AG08395 (cell line): ENCODE measurements at places on chromosomes 5 and 9.
A peak's percentile ranks its signal among the peaks of the same experiment; 100 is the strongest.

- DNase-seq: no peak
These were observed 28.1 kb upstream of the SH3PXD2B start for GRCh38 chr5:172482156-172483020.

- peak; percentile 49 for DNase-seq
These were observed 47.8 kb upstream of the ADAMTS2 start for GRCh38 chr5:179393078-179393477.

- DNase-seq: no peak
These were observed 51.1 kb downstream of the CCDC192 start for GRCh38 chr5:127754259-127754658.

DNA sequence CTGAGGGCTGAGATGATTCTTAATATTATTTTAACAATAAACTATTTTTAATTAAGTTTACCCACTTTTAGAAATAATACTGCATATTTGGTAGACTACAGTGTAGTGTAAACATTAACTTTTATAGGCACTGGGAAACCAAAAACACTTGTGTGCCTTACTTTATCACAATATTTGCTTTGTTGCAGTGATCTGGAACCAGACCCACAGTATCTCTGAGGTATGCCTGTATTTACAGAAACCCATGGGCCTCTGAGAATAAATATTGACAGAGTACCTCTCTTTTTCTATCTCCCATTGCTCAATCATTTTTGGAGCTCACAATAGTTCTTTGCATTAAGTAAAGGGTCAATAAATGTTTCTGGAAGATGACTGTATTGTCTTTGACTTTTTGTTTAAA, 73.3 kb downstream of the SLCO4C1 start:
- no peak for DNase-seq

DNA sequence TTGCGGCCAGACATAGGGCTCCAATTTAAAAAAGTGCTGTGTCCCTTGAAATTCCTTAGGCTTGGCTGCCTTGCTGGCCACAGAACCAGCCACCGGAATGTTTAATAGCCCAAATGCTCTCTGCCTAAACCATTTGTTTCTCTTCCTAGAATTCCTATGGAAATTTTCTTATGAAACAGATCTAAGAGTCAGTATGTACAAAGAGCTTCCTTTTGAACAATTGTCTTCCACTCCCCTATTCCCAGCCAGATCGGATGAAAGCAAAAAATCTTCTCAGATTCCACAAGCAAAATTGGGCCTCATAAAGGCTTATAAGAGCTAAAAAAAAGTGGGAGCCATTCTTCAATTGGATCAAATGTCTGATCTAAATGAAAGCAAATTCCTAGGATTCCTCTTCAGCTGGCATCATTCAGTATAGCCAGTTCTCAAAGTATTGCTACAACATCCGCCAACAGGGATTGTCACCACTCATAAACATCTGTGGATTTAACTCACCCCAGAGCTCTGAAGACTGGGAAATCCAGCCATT, 104.3 kb downstream of the CEMIP2 start:
- DNase-seq: peak; percentile 58

GRCh38 chr5:131461742-131462141, 173.3 kb downstream of the RAPGEF6 start:
- DNase-seq: no peak

DNA sequence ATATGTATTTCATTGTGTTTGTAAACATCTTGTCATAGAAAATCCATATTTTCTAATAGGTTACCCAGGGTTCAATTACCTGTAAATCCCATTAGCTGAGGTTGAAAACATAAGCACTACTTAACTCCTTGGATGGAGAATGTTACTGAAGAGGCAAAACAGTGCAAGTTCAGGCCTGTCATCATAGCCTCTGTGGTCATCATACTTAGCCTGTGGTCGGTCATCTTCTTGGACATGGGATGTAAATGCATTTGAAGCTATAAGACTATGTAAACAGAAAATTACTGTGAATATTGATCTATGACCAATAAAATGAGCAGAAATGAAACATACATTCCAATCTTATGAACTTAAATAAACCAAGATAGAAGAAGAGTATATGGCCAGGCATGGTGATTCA, 164.7 kb downstream of the CHSY3 start:
- no peak for DNase-seq

GRCh38 chr5:143635146-143635752, 176.7 kb upstream of the HMHB1 start:
- DNase-seq: peak; percentile 54

DNA sequence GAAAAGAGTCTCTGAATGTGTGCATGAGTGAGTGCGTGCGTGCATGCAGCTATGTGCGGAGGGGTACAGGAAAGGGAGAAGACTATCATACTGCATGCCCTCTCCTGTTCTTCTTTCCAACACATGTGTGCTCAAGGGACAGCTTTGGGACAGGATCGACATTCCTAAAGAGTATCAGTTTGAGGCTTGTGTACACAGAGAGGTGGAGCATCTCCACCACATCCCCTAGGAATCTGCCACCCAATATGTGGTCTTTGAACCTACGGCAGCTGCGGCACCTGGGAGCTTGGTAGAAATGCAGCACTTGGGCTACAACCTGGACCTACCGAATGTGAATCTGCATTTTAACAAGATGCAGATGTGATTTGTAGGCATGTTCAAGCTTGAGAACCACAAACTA, 132.3 kb upstream of the GLRA1 start:
- DNase-seq: no peak

- DNase-seq: peak; percentile 38
These were observed 6.3 kb downstream of the SLC35D2 start for GRCh38 chr9:96376891-96377874.
